ENCODE measurements at places on chromosomes 16 and 17.

GRCh38 chr16:54526916-54527315 lies 240.3 kb upstream of the IRX3 start:
- DNase-seq: no peak

DNA sequence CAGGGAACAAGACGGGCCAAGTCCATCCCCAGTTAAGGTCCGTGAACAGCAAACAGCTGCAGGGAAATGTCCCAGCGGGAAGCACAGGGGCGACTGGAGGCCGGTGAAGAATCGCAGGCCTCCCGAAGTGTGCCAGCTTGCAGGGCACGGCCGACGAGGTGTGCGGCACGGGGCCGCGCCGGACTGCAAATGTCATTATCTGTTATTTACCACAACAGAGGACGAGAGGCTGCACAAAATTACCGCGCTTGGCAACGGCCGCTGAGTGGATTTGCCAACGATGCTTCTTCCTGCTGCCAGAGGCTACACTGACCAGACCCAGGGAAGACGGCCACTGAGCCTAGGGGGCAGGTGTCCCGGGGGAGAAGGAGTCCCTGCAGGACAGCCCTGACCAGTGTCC lies 53.1 kb downstream of the RPH3AL start:
- no peak for DNase-seq

- DNase-seq: no peak
Measured at GRCh38 chr17:39763051-39763820, 25.5 kb downstream of the GRB7 start.

DNA sequence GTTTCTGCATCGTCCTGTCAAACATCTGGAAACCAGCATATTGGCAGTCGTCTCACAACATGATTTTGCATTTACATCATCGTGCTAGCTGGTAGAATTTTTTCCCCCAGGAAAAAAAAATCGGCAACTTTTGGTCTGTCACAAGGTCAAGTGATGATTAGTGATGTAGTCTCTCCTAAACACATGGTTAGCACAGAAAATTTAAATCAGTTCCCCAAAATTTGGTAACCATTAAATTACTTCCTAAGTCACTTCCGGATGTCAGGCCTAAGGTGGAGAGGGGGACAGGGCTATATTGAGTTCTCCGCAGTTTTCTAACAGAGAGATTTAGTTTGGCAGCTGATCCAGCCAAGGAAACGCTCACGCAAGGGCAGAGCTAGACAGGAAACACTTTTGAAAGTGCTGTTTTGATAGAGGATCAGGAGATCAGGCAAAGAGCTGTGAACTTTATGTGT lies 271.0 kb upstream of the TBX2 start:
- peak; percentile 12 for DNase-seq

Measured in AML-193 (cell line).